Occipital lobe (tissue), 3 donors: ENCODE measurements at places on chromosomes 1 and 21. TPM values are rescaled to one million over a fixed set of nuclear protein-coding genes. Genes with fewer than 3 reads are reported as not detected.

The MPC2 gene
- total RNA-seq: 53.2 TPM

The CHI3L2 gene
- 0.47 TPM for total RNA-seq

The RPF1 gene
- total RNA-seq: 34.5 TPM

The TRIM45 gene
- 5.0 TPM for total RNA-seq

The VWA1 gene
- 4.1 TPM for total RNA-seq

The S100A14 gene
- 0.47 TPM for total RNA-seq

The IL6R gene
- 2.8 TPM for total RNA-seq

The SNX7 gene
- 163 TPM for total RNA-seq

The KRTAP20-3 gene
- not detected for total RNA-seq

GRCh38 chr1:153984123-153984894 is 1.8 kb downstream of the RAB13 start:
- no peak for DNase-seq

DNA sequence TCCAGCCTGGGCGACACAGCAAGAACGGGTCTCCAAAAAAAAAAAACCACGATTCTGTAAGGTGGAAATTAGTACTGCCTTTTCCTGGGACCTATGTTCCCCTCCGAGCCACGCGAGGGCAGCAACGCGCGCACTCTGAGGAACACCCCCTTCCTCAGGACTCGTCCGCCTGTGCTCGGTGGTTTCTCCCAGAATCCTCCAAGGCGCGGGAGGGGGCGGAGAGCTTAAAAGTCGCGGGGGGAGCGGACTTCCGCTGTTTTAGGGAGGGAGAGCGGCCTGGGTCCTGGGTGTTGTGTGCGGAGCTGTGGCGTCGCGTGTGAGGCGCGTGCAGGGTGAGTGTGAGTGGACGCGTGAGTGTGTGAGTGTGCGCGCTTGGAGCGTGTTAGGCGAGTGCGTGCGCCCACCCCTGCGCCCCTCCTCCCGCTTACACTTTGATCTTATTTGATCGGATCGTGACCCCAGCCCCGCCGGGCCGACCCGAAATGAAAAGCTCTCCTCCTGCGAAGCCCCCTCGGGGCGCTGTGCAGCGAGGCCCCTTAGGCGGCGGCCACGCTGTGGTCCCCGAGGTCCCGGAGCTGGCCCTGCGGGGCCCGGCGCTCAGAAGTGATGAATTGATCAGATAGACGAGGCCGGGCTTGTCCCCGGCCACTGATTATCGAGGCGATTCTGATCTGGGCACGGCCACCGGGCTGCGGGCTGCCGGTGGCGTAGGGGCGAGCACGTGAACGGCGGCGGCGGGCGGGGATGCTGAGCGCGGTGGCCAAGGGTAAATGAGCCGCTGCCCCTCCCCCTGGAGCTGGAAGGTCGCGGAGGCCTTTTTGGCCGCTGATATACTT is 9.6 kb downstream of the TMEM167B start:
- DNase-seq: peak; percentile 93

DNA sequence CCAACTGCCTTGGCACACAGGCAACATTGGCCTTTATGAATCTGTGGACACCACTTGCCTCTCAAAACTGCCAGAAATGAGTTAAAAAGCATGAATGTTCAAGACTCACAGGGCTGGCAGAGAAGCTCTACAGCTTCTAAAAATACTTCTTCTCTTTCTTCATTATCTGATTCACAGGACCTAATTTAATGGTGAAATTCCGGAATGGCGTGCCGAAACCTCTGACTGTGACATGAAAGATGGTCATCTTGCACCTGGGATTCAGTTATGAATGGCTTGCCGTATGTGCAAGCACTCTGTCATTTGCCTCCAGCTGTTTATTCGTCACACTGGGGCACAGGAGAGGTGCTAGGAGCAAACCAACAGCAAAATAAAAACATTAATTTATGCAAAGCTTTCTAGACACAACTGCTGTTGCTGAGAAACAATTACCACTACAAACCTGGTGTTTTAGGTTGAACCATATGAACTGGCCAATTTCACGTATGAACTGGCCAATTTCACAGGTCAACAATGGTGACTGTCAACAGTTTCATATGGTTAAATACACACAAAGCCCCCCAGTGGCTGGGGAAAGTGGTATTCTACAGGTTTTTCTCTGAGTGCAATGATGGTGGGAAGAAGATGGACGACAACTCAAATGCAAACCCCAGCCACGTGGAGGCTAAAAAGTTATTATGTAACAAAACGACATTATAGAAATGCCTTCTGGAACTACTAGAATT is 648.3 kb downstream of the KIF26B start:
- no peak for DNase-seq

DNA sequence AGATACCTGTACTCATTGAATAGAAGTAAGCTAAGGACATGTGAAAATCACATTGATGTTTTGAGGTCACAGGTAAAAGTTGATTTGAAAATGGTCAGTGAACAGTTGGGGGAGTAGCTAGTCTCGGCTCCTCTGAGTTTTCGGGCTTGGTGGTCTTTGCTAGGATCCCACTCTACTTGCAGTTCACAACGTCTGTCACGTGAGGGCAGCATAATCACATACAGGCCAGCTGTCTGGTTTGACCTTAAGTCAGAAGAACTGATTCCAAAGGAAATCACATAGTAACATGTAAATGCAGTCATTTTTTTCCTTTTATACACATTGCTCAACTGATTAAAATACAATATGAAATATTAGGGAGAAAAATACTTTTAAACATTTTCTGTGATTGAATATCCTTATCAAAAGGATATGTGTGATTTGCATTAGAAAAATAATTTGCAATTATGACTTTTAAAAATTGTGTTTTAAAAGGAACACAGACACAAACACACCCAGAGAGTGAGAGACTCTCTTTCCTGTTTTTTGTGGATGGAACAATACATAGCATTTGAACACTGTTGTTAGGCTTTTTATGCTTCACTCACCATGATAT is 21.8 kb upstream of the PDC start:
- no peak for DNase-seq

- no peak for DNase-seq
These were observed 248.3 kb upstream of the CAMK1G start for GRCh38 chr1:209335178-209335577.

DNA sequence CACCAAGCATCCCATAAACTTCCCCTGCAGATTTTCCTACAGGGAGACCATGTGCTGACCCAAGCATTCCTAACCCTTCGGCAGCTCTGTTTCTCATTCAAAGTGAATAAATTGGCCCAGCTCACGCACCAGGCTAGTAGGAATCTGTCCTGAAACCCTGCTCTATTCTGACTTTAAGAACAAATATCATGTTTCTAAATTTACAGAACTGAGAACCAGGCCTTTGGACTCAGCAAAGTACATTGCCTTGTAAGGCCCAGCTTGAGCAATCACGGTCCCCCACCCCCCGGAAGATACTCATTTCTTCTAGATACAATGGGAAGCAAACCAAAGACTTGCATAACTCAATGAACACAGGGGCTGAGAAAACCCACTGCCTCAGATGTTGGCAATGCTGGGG is 160.1 kb upstream of the NFIA start:
- DNase-seq: no peak

DNA sequence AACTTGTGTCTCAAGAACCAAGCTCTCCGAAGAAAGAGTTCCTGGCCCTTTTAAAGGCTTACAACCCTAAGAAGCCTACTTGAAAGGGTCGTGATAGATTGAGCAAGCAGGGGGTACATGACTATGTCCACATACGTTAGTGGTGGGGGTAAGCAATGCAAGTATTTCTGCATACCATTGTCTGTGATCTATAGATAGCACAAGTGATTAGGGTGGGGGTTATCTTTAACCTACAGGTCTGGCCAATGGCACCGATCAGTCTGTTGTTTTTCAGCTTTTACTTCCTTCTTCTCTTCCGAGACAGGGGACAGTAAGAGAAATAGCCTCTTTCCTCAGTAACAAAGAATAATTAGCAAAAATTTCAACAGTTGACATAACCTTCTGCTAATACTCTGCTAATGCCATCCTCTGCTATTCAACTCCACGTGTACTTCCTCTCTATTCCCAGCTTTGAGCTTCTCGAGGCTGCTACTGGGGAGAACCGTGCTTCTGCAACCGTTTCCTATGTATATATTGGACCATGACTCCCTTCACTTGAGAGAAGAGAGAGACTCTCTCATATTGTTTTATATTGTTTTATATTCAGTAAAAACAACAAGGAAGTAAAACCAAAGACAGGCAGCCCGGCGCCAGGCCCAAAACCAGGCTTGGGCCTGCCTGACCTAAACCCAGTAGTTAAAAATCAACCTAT is 727.7 kb upstream of the NCAM2 start:
- DNase-seq: no peak

GRCh38 chr1:75796376-75797272 is at the start of gene MSH4:
Gene MSH4, plus strand, starts transcription at chr1:75796882. Its CDS starts 104 bp downstream, at chr1:75796986.
- DNase-seq: no peak

- no peak for DNase-seq
These were observed 68.1 kb downstream of the RPS6KA1 start for GRCh38 chr1:26597629-26598039.

DNA sequence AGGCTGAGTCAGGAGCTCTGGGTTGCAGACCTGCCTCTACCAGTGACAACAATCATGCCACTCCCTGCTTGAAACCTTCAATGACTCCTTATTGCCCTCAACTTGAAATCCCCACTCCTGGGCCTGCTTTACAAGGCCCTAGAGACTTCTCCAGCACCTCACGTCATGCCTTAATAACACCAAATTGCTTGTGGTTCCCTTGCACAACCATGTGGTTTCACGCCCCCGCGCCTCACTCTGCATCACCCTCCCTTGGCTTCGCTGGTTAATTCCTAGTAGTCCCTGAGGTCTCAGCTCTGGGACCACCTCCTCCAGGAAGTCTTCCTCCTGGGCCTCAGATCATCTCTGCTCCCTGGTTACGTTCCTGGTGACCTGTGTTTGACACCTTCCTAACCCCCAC is 33.0 kb downstream of the EPHA2 start:
- no peak for DNase-seq

DNA sequence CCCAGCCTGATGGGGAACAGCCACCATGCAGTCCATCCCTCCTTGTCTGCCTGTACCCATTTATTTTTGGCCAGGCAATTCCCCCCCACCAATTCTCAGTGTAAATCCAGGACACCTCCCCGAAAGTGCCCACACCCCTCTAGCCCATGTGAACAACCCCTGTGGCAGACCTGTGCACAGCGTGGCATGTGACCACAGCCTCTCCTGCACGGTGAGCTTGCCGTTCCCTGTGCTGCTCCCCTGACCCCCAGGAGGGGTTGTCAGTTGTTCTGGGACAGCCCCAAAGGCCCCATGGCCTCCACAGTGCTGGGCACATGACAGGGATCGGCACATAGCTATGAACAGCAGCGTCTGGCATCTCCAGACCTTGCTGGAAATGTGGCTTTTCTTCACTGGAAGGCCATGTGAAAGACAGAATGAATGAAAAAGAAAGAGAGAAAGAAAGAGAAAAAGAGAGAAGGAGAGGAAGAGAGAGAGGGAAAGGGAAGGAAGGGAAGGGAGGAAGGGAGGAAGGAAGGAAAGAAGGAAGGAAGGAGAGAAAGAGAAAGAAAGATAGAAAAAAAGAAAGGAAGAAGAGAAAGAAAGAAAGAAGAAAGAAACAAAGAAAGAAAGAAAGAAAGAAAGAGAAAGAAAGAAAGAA is 3.9 kb downstream of the CAPN9 start:
- DNase-seq: no peak

DNA sequence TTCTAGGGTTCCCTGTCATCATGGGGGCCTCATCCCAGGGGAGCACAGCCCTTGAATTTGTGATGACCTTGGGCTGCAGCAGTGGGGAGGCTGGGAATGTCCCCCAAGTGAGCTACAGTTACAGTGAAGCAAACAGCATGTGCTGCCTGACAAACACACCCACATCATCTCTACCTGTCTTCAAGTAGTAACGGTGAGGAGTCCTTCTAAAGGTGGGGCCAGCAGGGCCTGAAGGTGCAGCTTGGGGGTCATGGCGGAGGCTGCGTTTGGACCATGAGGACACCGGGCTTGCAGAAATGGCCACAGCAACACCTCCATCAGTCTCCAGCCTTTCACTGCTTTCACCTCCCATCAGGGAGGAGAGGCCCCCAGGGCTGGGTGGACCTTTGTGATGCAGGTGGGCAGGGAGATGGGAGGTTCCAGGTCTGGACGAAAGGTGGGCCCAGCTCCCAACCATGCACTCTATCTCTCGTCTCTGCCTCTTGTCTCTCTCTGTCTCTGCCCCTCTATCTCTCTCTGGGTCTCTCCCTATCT is 55.7 kb downstream of the WNT9A start:
- no peak for DNase-seq

- DNase-seq: no peak
These were observed 60.7 kb downstream of the ZNF697 start for GRCh38 chr1:119587341-119587740.

GRCh38 chr1:171890131-171890530 is 48.8 kb downstream of the DNM3 start:
- no peak for DNase-seq

DNA sequence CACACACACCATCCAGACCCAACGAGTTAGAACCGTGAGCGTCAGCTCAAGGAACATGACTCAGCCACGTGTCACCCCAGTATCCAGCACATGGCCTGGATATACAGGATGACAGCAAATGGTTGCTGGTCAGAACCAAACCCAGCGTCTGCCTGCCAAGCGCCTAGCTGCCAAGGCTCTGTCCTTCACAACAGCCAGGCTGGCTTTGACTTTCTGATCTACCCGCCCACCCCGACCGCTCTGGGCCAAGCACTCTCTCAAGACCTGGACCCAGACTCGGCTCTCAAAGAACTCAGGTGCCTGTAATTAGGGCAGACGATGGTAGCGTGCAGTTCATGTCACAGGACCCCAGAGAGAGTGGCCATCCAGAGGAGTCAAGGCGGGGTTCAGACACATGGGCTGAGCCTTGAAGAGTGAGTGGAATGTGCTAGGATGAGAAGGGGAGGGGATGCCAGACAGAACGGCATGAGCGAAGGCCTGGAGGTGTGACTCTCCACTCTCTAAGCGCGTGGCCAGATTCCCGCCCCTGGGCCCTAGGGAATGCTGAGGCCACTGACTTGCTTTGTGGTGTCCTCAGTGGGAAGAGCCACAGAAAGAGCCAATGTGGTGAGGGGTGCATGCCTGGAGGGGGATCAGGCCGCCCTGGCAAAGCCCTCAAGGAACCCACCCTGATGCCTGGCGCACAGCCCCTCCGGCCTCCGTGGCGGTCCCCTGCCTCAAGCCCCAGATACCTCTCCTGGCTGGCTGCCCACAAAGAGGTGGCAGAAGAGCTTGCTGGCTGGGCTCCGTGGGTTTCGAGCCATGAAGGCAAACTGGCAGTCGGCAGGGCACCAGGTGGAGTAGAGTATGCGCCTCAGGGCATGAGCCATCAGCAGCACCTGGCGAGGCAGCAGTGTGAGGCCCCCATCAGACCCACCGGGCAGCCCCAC is 7.0 kb downstream of the SH2D5 start:
- DNase-seq: no peak

GRCh38 chr1:105686026-105686425 is 1370.4 kb upstream of the PRMT6 start:
- DNase-seq: no peak

- DNase-seq: no peak
These were observed 15.9 kb upstream of the BTG2 start for GRCh38 chr1:203289281-203289981.

DNA sequence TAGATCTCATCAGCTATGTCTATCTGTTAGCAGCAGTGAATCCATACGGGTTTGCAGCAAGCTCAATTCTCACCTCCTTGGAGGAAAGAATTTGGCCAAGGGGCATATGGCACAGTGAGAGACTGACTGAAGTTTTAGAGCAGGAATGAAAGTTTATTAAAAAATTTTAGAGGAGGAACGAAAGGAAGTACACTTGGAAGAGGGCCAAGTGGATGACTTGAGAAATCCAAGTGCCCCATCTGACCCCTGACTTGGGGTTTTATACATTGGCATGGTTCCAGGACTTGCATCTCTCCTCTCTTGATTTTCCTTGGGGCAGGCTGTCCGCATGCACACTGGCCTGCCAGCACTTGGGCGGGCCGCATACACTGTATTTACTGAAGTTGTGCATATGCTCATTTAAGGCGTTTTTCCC is 9.2 kb upstream of the OSBPL9 start:
- no peak for DNase-seq

GRCh38 chr1:24027838-24028468 is 47.8 kb upstream of the SRSF10 start:
- DNase-seq: no peak
